ENCODE measurements at places on chromosomes 12 and 14. TPM values are rescaled to one million over a fixed set of nuclear protein-coding genes. Genes with fewer than 3 reads are reported as not detected.

The TGM1 gene
- 9.5 TPM for total RNA-seq

The AKAP3 gene
- 1.0 TPM for total RNA-seq

The OR4K13 gene
- total RNA-seq: not detected

The OR6C65 gene
- total RNA-seq: not detected

The PCED1B gene
- total RNA-seq: 2.8 TPM

The STON2 gene
- total RNA-seq: 60.4 TPM

DNA sequence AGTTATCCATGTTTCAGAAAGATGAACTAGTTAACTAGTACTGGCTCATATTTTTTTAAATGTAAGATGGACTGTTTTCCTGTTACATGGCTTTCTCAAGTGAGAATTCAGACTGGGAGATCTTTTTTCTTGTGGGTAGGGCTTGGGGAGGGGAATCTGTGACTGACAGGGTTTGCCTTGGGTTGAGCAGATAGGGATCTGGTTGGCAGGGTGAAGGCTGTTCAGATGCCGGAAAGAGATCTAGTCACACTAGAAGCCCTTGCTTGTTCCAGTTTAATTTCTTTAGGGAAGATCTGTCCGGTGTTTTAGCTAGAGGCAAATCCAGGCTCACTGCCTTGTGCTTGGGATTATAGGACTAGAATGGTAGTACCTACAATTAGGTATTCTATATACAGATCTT, 63.2 kb downstream of the FBXO33 start:
- H3K36me3 ChIP-seq: peaks cover 13% of the 10 kb centered on the region
- H3K4me1 ChIP-seq: no peaks in the 10 kb centered on the region
- DNase-seq: no peak
- H3K27ac ChIP-seq: no peak overlapping the region
- H3K4me3 ChIP-seq: no peak overlapping the region

- no peaks in the 10 kb centered on the region for H3K4me1 ChIP-seq
- no peak for DNase-seq
- H3K36me3 ChIP-seq: no peaks in the 10 kb centered on the region
- H3K4me3 ChIP-seq: no peak overlapping the region
- no peak overlapping the region for H3K27ac ChIP-seq
Measured at GRCh38 chr12:96083020-96083719, 47.8 kb upstream of the LTA4H start.

GRCh38 chr14:75084513-75084912, 15.1 kb downstream of the ZC2HC1C start:
- H3K27me3 ChIP-seq: no peaks in the 10 kb centered on the region
- no peaks in the 10 kb centered on the region for H3K4me1 ChIP-seq
- peaks cover 48% of the 10 kb centered on the region for H3K36me3 ChIP-seq
- no peak overlapping the region for H3K27ac ChIP-seq
- DNase-seq: no peak
- H3K4me3 ChIP-seq: no peak overlapping the region

DNA sequence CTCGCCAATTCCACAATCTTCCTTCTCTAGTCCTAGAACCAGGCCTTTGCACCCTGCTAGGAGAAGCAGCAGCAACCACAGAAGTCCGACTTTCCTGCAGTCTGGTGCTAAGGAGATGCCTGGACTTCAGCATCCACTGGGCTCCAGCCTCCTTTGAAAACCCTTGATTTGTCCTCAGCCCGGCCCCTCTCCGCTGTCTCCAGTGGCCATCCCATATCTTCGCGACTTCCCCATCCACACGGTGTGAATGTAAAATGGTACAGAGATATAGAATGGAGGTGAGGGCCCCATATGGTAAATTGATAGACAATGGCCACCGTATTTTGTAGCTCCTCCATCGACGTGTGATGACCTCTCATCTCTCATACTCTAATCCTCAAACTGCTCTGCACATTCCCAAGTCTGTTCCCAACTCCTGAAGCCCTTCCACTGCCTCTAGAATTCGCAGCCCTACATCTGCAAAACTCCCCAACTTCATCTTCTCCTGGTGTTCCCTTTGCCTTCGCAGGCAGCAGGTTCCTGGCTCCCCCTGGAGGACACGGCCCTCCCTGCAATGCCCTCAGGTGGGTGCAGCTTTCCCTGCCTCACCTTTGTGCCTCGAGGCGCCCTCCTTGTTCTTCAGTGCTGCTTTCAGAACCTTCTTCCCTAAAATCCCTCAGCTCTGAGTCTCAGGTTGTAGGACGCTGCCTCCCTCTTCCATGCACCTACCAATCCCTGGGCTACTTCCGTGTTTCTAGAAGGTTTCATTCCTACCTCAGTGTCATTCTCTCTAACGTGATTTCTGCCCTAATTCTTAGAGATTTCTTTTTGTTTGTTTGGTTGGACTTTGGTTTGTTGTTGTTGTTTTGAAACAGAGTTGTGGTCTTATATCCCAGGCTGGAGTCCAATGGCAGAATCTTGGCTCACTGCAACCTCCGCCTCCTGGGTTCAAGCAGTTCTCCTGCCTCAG, 36.7 kb downstream of the TMBIM6 start:
- H3K27ac ChIP-seq: no peak overlapping the region
- H3K4me1 ChIP-seq: peaks cover 10% of the 10 kb centered on the region
- no peaks in the 10 kb centered on the region for H3K36me3 ChIP-seq
- peaks cover 32% of the 10 kb centered on the region for H3K27me3 ChIP-seq

DNA sequence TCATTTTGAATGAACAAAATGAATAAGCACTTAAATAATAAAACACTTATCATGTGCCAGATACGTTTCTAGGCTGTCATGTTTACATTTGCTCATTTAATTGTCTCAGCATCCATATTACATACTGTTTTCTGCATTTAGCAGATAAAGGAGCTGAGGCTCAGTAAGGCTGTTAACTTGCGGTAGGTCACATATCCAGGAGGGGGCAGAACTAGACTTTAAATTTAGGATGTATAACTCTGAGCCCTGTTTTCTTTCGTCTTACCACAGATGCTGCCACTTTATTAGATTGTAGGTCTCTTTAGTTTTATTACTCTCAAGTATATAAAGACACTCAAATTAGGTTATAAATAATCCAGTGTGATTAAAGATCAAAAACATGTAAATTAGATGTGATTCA, 17.7 kb downstream of the IRAK4 start:
- H3K4me1 ChIP-seq: no peaks in the 10 kb centered on the region
- DNase-seq: no peak
- peaks cover 2% of the 10 kb centered on the region for H3K36me3 ChIP-seq
- no peaks in the 10 kb centered on the region for H3K27me3 ChIP-seq

DNA sequence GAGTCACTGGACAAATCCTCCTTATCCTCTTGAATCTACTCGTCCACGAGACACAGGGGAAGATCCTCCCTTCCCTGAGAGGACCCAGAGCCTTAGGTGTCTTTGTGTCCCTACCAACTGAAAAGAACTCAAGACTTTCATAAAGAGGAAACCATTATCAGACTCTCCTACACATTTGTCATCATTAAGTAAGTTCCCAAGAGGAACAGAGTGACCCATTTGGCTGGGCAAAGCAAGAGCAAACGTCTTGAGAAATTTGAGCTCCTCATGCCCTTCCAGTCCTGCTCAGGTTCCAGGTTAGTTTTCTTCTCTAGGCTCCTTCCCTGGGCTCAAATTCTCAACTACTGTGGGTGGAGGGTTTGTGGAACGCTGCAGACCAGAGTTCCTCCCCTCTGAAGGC, 5.7 kb downstream of the MLF2 start:
- no peaks in the 10 kb centered on the region for H3K27me3 ChIP-seq
- DNase-seq: no peak
- no peak overlapping the region for H3K27ac ChIP-seq
- H3K4me1 ChIP-seq: peaks cover 14% of the 10 kb centered on the region

- peaks cover 38% of the 10 kb centered on the region for H3K27me3 ChIP-seq
- no peak for DNase-seq
- no peak overlapping the region for H3K4me3 ChIP-seq
- H3K36me3 ChIP-seq: no peaks in the 10 kb centered on the region
- no peaks in the 10 kb centered on the region for H3K4me1 ChIP-seq
- no peak overlapping the region for H3K27ac ChIP-seq
Measured at GRCh38 chr12:117774941-117775775, 193.6 kb downstream of the KSR2 start.

DNA sequence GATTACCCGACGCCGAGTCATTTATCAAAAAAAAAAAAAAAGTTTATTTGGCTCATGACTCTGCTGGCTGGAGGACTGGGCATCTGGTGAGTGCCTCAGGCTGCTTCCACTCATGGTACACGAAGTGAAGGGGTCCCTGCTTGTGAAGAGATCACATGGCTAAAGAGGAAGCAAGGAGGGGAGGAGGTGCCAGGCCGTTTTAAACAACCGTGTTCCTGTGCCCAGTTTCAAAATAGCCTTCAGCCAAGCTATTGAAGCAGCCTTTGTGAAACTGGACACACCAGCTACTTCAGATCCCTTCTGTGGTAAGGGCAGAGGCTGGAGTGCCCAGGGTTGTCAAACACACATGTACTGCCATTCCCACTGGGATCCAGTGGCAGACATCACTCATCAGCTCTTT, 7.6 kb downstream of the POP5 start:
- no peak for DNase-seq
- no peak overlapping the region for H3K4me3 ChIP-seq
- H3K27me3 ChIP-seq: no peaks in the 10 kb centered on the region
- peaks cover 47% of the 10 kb centered on the region for H3K36me3 ChIP-seq
- peaks cover 7% of the 10 kb centered on the region for H3K4me1 ChIP-seq
- no peak overlapping the region for H3K27ac ChIP-seq
